ENCODE measurements at places on chromosomes 12 and 14.
A peak's percentile ranks its signal among the peaks of the same experiment; 100 is the strongest.

DNA sequence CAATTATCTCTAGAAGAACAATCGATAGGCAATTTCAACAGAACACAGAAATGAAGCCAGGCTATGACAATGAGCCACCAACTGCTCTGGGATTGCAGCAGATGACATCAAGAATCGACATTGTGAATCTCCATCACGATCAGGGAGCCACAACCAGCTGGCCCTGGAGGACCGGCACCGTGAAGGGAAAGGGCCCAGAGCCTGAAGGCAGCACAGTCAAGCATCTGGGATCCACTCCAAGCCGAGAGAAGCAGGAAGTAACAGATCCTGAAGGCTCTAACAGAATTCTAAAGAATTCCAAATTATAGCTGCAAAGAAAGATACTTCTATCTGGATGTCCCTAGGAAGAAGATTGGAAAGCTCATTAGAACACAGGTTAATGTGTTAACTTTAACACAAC, 61.0 kb downstream of the LRRC74A start:
- peak; percentile 25 for DNase-seq

DNA sequence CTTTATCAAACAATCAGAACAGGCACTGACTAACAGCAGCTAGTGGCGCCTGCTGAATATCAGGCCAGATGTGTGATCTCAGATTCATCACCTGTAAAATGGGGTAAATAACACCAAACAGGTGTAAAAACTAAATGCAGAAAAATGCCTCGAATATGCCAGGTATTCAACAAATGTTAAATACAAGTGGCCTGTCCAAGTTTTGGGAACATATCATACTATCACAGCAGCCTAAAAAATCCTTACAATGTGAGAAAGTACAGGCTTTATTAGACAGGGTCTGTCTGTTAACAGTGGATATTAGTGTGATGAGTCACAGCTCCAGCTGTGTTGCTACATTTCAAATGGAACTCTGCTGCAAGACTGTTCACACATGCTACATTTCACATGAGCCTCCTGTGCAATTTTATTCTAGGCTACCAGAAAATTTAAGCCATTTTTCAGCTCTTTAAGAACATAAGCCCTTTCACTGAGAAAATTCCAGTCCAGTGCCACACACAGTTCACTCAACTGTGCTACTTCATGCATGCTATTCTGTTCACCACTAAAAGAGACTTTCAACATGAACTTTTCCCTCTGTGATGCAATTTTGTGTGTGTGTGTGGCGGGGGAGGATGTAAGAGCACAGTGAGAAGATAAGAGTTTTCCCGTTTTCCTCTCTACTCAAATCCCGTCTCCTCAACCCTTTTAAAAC, 56.7 kb downstream of the MSRB3 start:
- no peak for DNase-seq

GRCh38 chr12:16785524-16785923, 179.6 kb upstream of the LMO3 start:
- DNase-seq, result no peak

GRCh38 chr12:25816637-25817036, 141.8 kb upstream of the RASSF8 start:
- no peak for DNase-seq

GRCh38 chr14:30875788-30876053, 1.4 kb downstream of the COCH start:
- no peak for DNase-seq

- peak; percentile 86 for DNase-seq
Observed at GRCh38 chr14:93430315-93431035, at the start of gene UNC79. Gene UNC79, plus strand, starts transcription at chr14:93430939. Its CDS starts 91 bp downstream, at chr14:93431030.

DNA sequence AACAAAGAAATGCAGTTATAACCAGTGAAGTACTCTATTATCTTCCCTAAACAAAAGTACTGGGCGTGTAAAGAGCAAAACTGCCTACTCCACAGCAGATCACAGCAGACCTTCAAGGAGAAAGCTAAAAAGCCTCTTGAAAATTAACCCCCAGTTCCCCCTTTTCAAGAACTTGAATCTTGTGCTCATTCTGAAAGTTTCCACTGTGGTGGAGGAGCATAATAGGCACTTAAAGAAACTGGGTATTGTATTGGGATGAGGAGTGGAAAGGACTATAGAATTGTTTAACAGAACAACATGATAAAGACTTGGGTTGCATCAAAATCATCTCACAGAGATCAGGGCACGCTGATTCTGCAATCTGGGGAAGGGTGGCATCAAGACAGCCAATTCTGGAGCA, 51.1 kb downstream of the SLC25A47 start:
- no peak for DNase-seq

DNA sequence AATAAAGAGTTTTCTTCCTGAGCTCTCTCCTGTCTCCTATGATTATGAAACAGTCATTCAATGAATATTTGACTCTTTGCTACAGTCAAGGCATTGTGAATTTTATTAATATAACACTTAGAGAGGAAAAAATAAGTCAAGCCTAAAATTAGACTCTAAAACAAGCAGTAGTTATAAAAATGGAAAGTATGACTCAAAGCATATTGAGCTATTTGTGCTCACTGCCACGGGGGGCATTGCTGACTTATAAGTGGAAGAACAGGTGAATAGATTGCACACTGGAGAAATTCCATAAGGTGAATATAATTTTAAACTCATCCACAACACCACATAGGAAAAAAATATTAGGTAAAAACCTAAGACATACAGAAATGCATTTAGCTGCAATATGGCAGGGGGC, 87.7 kb upstream of the CCDC196 start:
- no peak for DNase-seq

- no peak for DNase-seq
Observed at GRCh38 chr14:103192246-103192840, 69.1 kb downstream of the TNFAIP2 start.

- DNase-seq, result peak; percentile 56
Observed at GRCh38 chr12:124395284-124395752, 100.4 kb downstream of the RFLNA start.

DNA sequence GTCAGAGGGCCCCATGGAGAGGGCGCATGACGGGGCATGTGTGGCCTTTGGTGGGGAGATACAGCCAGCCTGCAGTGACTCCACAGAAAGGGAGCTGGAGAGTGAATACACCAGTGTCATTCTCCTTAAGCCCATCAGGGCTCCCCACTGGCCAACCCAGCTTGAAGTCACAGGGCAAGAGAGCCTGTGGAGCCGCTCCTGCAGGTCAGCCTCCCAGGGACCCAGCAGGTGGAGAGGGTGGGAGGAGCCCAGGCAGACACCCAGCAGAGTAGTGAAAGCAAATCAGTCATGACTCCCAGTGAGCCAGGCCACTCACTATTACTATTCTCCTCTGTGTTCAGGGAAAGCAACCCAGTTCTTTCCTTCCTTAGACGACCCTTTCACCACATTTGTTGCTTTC, 110.0 kb upstream of the CPM start:
- DNase-seq, result no peak

All from cerebellum (tissue), 4 donors.